ENCODE measurements at places on chromosomes 11 and 22. TPM values are rescaled to one million over a fixed set of nuclear protein-coding genes. Genes with fewer than 3 reads are reported as not detected.

GRCh38 chr11:114984611-114985163, 306.4 kb downstream of the NXPE2 start:
- no peak for DNase-seq
- no peaks in the 10 kb centered on the region for H3K27me3 ChIP-seq
- H3K36me3 ChIP-seq = no peaks in the 10 kb centered on the region
- H3K27ac ChIP-seq = no peak overlapping the region

GRCh38 chr11:132802947-132803346, 729.4 kb downstream of the OPCML start:
- no peak overlapping the region for H3K4me3 ChIP-seq
- no peaks in the 10 kb centered on the region for H3K36me3 ChIP-seq
- no peaks in the 10 kb centered on the region for H3K27me3 ChIP-seq
- H3K27ac ChIP-seq = no peak overlapping the region

DNA sequence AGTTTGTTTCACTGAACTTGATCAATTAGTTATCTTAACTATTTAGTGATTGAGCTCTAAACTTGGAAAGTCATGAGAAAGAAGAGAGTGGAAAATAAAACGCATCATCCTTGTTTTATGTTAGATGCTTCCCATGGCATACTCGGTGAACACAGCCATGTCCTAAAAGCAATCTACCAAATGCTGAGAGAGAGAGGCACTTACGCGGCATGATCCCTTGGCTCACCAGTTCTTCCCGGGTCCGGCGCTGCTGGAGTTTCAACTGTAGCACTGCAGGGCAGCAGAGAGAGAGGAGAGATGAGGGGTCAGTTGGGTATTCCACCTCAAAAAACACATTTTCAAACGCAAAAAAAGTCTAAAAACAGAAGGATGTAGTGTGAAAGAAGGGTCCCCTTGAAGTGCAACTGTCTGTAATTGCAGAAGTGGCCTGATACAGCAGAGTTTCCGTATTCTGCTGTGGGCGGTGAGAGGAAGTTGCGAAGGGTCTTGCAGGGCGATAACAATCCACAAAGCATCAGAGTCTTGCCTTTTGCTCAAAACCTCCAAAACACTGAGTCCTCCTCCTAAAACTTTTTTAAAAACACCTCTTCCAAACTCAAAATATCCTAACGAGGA, 92.7 kb downstream of the SGSM3 start:
- no peaks in the 10 kb centered on the region for H3K27me3 ChIP-seq
- peaks cover 12% of the 10 kb centered on the region for H3K36me3 ChIP-seq
- H3K4me3 ChIP-seq = no peak overlapping the region
- no peak for DNase-seq

GRCh38 chr11:68150037-68150436, 28.8 kb upstream of the CHKA start:
- DNase-seq = no peak
- H3K36me3 ChIP-seq = no peaks in the 10 kb centered on the region
- no peak overlapping the region for H3K4me3 ChIP-seq
- no peak overlapping the region for H3K27ac ChIP-seq
- no peaks in the 10 kb centered on the region for H3K27me3 ChIP-seq

- no peaks in the 10 kb centered on the region for H3K27me3 ChIP-seq
- H3K36me3 ChIP-seq = no peaks in the 10 kb centered on the region
- no peak overlapping the region for H3K27ac ChIP-seq
- peak; percentile 73 for DNase-seq
Observed at GRCh38 chr11:33402066-33402465, 144.9 kb downstream of the HIPK3 start.

DNA sequence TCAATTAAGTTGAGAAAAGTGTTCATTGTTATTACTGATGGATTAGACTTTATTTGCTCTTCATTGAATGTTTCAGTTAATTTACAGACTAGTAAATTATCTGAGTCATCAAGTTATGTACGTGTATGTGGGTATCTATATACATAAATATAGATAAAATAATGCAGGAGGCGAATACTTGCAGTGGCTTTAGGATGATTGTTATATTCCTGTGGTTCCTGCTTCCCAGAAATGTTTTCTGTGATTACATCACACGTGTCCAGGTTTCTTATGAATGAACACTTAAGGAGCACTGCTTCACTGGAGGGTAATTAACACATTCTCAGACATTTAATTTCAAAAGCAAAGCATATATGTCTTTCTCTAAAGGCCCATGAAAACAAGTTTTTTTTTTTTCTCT, 28.4 kb downstream of the YAP1 start:
- peaks cover 29% of the 10 kb centered on the region for H3K4me1 ChIP-seq
- peak overlapping the region; percentile 98 for H3K27ac ChIP-seq
- peak overlapping the region; percentile 13 for H3K4me3 ChIP-seq
- H3K36me3 ChIP-seq = peaks cover 10% of the 10 kb centered on the region
- no peaks in the 10 kb centered on the region for H3K27me3 ChIP-seq

DNA sequence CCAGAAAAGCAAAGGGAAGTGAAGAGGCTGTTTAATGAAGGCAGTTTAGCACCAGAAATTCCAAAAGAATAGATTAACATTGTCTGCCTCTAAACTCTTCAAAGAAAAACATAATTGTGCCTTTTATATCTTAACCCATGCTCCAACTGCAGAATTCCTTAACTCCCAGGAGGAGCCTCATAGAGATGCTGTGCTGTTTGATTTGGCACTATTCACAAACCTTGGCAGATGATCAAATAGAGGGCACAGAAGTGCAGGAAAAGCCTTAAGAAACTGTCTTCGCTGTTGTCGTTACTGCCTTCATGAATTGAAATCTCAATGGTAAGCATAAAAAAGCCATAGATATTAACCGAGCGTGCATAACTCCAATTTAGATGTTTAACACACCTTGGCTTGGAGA, 124.1 kb upstream of the MPPED2 start:
- no peak overlapping the region for H3K4me3 ChIP-seq
- H3K27ac ChIP-seq = no peak overlapping the region
- H3K4me1 ChIP-seq = no peaks in the 10 kb centered on the region
- no peak for DNase-seq

GRCh38 chr11:126695293-126695692, 305.3 kb downstream of the KIRREL3 start:
- H3K4me1 ChIP-seq = no peaks in the 10 kb centered on the region
- no peaks in the 10 kb centered on the region for H3K27me3 ChIP-seq
- no peak overlapping the region for H3K4me3 ChIP-seq
- no peak overlapping the region for H3K27ac ChIP-seq
- H3K36me3 ChIP-seq = no peaks in the 10 kb centered on the region

GRCh38 chr11:79525257-79525656, 84.4 kb upstream of the TENM4 start:
- DNase-seq = no peak
- no peaks in the 10 kb centered on the region for H3K4me1 ChIP-seq
- no peak overlapping the region for H3K4me3 ChIP-seq
- no peaks in the 10 kb centered on the region for H3K27me3 ChIP-seq
- H3K27ac ChIP-seq = no peak overlapping the region

DNA sequence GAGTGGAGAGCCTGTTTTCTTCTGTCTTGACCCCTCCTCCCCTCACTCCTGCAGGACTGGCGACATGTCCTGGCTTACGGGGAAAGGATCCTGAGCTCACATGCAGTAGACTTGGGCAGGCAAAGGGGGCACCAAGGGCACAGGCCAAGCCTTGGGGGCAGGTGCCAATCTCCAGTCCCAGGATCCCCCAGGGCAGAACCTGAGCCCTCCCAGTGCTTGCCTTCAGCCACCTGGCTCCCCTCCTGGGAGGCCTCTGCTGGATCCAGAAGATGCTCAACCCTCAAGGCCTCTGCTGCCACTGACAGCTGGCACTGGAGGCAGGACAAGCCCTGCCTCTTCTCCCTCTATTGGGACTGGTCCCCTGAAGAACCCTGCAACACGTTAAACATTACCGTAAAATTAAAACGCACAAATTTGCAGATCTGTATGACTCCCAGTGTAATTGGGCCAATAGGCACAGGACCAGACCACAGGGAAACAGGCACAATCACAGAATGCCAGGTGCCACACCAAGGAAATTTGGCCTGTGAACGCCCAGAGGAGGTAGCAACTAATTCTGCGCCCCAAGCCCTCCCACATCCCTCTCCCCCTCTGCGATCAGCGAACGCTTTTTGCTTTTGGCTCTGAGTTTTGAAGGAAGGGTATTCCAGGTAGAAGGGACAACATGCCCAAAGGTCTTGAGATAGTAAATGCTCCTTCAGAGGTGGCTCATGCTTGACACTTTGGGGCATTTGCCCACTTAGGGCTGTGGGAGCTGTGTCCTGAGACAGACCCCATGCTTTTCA, 967 bp upstream of the LZTR1 start:
- H3K36me3 ChIP-seq = peaks cover 12% of the 10 kb centered on the region
- H3K4me1 ChIP-seq = peaks cover 30% of the 10 kb centered on the region
- peak overlapping the region; percentile 85 for H3K27ac ChIP-seq
- no peak for DNase-seq
- H3K27me3 ChIP-seq = no peaks in the 10 kb centered on the region
- peak overlapping the region; percentile 99 for H3K4me3 ChIP-seq

DNA sequence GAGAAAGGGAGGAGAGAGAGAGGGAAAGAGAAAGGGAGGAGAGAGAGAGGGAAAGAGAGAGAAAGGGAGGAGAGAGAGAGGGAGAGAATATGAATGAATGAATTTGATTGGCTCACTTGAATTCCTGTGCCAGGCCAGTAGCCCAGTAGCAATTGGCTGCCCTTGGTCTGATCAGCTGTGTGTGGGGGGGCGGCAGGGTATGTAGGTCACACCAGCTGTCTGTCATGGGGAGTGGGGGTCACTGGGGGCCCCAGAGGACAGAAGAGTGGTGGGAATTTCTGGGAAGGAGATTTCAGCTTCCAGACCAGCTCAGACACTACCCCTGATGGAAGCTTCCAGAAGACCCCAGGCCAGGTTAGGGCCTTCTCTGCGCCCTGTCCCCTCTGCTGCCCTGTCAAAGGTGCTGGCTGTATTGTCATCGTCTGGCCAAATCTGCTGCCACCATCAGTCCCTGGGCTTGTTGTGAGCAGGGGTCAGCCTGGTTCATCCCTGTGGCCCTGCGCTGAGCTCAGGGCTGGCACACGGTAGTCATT, 21.1 kb downstream of the MPPED1 start:
- DNase-seq = peak; percentile 71
- H3K36me3 ChIP-seq = no peaks in the 10 kb centered on the region
- H3K4me3 ChIP-seq = no peak overlapping the region
- no peaks in the 10 kb centered on the region for H3K27me3 ChIP-seq

GRCh38 chr11:95570845-95571244, 218.7 kb downstream of the FAM76B start:
- no peaks in the 10 kb centered on the region for H3K36me3 ChIP-seq
- DNase-seq = no peak
- no peaks in the 10 kb centered on the region for H3K27me3 ChIP-seq

The DCUN1D5 gene
- total RNA-seq = 60.1 TPM

The CHRM1 gene
- total RNA-seq = not detected
